Naive thymus-derived CD4-positive, alpha-beta T cell (primary cell): ENCODE measurements at places on chromosomes 13 and 19.

DNA sequence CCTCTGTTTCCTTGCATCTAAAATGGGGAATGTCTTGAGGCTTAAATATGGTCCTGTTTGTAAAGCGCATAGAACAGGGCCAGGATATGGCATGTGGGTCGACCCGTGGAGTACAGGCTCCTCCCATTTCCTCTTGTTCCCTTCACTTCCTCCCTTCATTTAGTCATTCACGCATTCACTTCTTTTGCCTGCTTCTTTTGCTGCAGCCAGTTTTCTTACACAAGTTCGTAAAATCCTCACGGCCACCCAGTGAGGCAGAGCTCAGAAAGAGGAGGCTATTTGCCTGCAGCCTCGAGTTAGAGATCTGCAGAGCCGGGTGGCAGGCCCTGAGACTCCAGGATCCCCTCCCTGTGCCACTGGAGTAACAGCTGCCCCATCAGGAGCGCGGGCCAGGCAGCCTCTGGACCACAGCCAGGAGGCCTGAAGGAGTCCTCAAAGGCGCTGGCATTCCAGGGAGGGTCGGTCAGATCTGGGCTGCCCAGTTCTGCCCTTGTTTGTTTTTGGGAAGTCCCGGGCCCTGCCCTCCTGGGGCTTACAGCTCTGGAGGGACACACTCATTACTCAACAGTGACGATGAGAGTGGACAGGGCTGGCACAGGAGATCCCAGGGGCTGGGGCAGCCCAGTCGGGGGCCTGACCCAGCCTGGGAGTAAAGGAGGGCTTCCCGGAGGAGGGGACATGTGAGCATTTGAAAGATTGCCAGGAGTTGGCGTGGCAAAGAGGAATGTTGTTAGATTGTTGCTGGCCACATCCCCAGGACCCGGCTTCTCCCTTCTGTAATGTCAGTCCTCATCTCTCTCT, 4.6 kb downstream of the PPP5C start:
- peak; percentile 40 for DNase-seq

DNA sequence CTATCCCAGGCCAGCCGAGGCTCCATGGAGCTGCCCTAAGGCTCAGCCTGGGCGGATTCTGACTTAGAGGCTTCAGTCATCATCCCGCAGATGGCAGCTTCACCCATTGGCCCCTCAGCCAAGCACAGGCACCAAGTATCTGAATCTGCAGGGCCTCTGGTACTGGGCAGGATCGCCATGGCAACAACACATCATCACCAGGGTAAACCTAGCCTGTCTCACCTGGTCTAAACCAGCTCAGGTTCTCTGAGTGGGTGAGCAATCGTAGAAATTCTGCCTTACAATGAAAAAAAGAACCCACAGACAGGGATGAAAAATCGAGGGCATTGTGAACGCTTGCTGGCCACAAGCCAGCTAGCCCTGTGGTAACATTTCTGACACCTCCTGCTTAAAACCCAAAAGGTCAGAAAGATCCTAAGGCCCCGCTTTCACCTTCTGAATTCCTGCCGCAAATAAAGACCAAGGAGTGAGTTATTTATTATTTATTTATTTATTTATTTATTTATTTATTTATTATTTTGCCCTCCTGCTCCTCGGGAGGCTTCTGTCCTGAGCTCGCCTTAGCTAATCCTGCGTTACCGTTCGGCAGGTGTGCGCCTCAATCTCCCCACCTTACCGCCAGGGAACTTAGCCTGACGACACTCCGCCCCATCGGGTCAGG, 12.0 kb upstream of the CEACAM21 start:
- DNase-seq = peak; percentile 86

DNA sequence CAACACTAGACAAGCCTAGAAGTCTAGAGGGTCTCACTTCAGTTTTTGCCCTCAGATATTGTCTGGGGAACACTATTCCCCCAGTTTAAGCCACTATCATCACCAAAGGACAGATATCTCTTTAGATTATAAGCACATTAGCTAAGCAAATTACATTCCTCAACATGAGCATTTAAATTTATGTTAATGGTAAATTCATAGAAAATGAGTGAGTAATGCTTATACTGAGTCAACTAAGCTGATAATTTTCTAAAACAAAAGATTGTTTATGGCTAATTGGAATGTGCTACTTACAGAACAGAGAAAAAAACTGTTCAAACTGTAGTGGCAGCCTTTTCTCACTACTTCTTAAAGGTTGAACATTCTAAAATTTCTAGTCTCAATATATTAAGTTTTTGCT, 290.2 kb downstream of the SLITRK1 start:
- DNase-seq = no peak

- no peak for DNase-seq
Observed at GRCh38 chr13:112692104-112692503, 2.3 kb downstream of the ATP11A start.

GRCh38 chr13:35874704-35875103, 256.5 kb downstream of the DCLK1 start:
- DNase-seq = no peak

- no peak for DNase-seq
Observed at GRCh38 chr13:41013835-41014234, 5.3 kb downstream of the ELF1 start.

- DNase-seq = no peak
Observed at GRCh38 chr13:22103046-22104027, 432.5 kb downstream of the FGF9 start.
